Natural killer cell (primary cell): ENCODE measurements at places on chromosomes 7 and 10.

GRCh38 chr10:114899982-114900381 is 38.0 kb upstream of the TRUB1 start:
- DNase-seq = no peak

DNA sequence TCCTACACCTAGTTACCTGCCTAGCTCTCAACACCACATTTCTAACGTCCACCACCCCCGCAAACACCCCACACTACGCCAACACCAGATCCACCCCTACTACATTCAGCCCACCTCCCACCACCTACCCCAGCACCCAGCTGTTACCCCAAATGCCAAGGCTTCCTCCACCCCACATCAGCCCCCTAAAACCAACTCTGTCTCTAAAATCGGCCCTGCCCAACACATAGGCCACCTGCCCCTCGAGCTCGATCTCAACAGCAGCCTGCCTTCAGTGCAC is 53.3 kb upstream of the SLF2 start:
- DNase-seq = no peak

DNA sequence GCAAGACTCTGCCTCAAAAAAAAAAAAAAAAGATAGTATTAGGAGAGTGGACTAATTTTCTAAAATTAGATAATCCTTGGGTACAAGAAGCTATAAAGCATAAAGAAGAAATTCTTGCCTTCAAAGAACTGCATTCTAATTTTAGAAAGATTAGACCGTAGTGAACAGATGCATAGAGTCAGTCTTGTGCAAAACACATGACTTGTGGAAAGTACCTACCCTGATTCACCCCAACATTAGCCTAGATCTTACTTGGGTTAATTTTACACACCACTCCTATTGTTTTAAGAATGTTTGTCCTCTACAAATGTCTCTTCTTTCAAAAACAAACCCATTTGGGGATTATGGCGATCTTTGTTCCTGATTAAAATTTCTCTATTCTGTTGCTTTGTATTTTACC is 38.9 kb upstream of the SP8 start:
- no peak for DNase-seq

GRCh38 chr7:123612024-123612423 is 10.4 kb downstream of the ASB15 start:
- DNase-seq = no peak

- DNase-seq = no peak
These were observed 489.2 kb downstream of the PTPRN2 start for GRCh38 chr7:158098125-158099030.
